ENCODE measurements at places on chromosomes 4 and X.

- DNase-seq: peak; percentile 3
These were observed 466.3 kb upstream of the ACTRT1 start for GRCh38 chrX:128518508-128518907.

GRCh38 chr4:40439519-40439918, 104.4 kb downstream of the CHRNA9 start:
- no peak for DNase-seq

DNA sequence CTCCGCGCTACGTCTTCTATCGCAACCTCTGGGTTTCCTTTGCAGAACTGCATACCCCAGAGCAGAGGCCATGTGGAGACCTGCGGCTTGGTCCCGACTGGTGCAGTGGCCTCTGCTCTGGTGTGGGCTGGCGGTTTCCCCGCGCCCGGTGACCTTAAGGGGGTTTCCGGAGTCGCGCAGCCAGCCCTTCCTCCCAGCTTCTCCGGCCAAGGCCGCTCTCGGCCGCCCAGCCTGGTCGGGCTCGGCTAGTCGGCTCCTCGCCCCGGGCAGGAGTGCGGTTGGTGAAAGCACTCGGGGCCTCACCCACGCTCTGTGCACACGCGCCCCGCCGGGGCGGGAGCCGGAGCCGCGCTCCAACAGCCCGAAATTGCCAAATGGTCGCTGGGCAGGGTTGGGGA, 84.9 kb downstream of the BCOR start:
- no peak for DNase-seq

DNA sequence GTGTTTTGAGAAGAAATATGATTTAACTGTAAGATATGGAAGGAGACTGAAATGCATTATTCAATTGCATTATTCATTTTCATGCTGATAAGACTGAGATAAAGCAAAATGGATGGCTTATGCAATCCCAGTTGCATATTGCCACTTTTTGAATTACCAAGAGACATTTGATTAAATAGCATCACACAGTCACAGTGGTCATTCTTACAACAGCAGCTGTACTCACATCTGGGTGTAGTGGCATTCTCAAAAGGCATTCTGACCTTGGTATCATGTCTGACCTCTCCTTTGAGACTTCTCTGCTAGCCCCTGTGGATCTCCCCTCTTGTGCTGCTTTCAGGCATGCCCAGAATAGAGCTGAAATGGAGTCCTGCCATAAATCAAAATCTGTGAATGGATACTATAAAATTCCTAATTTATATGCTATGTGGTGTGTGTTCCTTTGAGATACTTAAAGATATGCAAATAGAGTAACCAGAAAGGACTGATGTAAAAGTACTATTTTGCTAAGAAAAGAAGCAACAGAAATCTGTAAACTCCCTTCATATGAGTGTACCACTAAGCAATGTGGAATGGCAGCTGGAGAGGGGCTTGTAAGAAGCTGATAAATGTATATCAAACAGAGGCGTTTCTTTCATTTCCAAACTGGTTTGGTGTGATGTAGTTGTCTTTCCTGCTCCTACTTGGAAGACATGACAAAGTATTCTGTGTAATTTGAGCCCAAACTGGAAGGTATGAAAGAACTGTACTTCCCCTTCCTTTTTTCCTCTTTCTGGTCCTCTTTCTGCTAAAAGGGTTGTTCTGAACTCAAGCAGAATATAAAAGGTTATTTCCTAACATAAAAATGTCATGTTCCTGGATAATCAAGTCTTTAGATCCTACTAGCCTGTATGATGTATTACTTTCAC, 25.4 kb upstream of the METAP1 start:
- DNase-seq: no peak

DNA sequence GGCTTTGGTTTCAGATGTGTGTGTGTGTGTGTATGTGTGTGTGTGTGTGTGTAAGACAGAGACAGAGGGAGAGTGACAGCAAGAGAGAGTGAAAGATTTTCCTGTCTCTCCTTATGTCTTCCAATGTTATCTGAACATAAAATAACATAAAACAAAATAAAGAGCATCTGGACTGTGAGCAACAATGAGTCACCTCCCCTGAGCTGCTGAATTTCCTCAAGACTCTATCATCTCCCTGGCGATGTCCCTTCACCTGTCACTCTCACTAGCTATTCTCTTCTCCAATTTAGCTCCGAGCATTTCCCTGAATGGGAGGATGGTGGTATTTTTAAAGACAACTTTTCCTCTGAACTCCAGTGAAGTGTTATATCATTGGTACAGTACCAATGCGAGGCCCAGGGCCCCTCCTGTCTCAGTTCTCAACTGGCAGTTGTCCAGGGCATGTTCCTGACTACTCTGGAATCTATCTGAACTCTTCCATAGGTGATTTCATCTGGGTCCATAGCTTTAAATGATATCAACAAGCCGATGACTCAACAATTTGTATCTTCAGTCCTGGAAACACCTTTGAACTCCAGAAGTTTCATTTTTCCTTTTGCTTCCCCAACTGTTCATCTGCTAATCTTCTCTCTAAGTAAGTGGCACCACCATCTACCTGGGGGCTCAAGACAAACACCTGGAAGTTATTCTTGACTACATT, 195.0 kb upstream of the CLNK start:
- no peak for DNase-seq

- no peak for DNase-seq
These were observed 2.0 kb downstream of the ATP6AP1 start for GRCh38 chrX:154430479-154430878.

GRCh38 chr4:123874063-123874462, 477.5 kb downstream of the SPRY1 start:
- no peak for DNase-seq

GRCh38 chr4:63556332-63556731, 852.9 kb downstream of the TECRL start:
- DNase-seq: no peak

GRCh38 chr4:152451496-152451895, 84.4 kb downstream of the FBXW7 start:
- no peak for DNase-seq

DNA sequence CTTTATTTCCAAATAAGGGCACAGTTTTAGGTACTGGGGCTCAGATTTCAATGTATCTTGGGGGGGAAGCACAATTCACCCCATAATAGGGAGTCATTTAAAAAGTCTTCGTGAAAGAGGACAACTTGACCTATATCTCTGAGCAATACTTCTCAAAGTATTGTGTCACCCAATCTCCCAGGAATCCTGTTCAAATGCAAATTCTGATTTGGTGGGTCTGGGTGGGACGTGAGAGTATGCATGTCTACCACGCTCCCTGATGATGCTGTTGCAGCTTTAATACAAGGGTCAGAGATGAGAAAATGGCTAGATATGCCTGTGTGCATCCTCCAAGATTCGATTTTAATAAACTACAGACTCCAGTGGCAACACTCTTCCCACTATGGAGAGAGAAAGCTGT, 514.8 kb downstream of the BCOR start:
- no peak for DNase-seq

DNA sequence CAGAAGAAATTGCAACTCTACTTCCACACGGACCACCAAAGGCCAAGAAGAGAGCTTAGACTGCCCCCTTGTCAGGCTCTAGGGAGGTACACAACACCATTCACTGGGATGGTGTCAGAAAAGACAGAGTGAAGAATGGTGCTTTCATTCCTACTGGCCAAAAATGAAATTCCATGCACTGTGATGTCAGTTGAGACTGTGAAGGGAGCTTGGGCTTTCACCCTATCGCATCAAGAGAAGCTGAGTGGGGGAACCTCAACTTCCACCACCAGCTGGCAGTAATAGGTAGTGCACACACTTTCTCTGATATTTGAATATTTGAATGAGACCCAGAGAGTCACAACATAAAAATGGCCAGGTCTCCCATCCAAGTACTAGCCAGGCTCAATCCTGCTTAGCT, 65.9 kb downstream of the ZNF711 start:
- no peak for DNase-seq

GRCh38 chrX:21840193-21840545, 752 bp downstream of the MBTPS2 start:
- DNase-seq: no peak

GRCh38 chr4:176601124-176601523, 191.6 kb downstream of the VEGFC start:
- no peak for DNase-seq

DNA sequence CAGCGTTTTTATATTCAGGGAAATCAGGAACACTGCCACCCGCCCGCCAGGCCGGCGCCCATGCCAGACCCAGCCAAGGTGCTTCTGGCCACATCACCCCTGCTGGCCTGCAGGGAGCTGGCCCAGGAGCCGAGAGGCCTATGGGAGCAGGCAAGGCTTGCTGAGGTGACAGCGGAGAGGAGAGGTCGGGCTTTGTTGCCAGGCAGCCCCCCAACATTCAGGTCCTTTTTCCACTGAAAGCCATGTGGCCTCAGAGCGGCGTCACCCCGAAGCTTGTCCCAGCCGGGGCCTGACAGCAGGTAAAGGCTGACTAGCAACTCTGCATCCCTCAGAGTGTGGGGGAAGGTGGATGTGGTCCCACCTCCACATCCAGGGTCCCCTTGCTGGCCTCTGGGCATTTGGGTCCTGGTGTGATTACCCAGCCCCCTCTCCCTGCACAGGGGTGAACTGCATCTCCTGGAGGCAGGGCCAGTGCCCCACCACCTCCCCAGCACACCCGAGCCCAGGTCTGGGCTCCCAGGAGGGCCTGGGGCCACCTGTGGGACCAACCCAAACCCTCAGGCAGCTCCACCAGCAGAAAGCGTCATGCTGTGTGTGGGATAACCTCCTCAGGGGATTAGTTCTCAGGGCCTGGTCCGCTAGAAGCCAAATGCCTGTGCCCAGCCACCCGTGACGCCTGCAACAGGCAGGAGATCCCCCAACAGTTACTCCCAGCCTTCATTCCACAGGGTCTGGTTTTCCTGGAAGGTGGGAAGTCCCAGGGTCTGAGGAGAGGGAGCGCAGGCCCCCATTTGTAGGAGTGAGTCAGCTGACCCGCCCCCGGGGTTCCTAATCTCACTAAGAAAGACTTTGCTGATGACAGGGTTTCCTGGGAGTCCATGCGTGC, at the start of gene PDE6B:
Gene PDE6B (plus strand): TSS at position 869 of the 886 bp plus-strand sequence. CDS start 54 bp downstream, outside the sequence.
- no peak for DNase-seq

DNA sequence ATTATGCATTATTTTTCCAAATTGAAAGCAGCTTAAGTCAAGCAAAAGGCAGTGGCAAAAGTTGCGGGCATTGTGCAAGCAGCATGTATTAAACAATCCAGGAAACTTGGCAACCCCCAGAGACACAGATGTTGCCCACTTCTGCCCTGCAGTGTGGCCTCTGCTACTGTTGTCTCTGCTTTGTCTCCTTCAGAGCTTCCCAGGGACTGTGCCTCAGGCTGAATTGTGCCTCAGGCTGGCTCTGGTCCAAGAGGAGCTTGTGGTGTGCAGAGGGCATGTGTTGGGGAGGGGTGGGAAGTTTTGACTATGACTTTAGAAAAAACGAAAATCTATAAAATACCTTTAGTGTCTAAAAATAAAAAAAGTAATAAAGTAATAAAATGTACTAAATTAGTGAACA, 201.4 kb downstream of the CCSER1 start:
- DNase-seq: no peak

DNA sequence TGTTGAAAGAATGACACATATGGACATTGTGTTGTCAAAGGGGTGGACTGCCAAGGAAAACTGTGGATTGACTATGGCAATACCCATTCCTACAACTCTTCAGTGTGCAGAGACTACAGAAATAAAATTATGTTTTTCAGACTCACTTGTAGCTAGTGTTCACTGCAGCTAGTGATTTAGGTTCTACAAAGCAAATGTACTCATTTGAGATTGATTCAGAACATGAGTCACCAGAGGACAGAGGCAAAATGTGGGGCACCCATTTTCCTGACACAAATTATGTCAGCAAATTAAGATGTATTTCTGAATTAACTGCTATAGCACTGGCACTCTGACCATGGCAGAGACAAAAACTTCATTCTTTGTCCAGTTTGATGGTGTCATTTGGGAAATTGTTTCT, 40.7 kb downstream of the SPCS3 start:
- no peak for DNase-seq

- no peak for DNase-seq
These were observed 78.0 kb downstream of the ACOX3 start for GRCh38 chr4:8362483-8362882.

DNA sequence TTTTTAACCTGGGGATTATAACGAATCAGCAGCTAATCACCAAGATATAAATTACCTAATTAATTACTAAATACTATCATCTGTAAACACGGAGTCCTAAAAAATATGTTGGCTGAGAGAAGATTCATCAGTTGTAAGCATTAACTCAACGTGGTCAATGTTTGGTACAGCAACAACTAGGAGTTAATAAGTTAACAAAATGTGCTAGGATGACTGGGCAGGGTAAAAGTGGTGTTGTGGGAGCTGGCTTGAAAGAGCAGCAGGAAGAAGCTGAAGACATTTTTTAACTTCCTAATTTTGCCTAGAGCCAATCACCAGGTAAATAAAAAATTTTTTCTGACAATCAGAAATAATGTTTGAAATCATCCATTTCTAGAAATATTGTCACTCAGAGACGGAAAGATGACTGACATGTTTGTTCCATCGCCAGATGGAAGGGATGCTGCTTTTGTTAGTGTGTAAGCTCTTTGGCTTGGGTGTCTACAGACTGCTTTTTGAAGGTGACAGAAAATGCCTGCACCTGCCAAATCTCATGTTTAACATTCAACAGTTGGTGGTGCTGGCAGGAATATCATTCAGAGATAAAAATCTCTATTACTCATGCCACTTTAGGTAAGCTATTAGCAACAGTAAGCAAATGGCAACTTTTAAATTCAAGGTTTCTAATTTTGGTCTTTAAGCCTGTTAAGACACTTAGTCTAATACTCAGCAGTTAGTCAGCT, 1126.9 kb downstream of the STPG2 start:
- no peak for DNase-seq

DNA sequence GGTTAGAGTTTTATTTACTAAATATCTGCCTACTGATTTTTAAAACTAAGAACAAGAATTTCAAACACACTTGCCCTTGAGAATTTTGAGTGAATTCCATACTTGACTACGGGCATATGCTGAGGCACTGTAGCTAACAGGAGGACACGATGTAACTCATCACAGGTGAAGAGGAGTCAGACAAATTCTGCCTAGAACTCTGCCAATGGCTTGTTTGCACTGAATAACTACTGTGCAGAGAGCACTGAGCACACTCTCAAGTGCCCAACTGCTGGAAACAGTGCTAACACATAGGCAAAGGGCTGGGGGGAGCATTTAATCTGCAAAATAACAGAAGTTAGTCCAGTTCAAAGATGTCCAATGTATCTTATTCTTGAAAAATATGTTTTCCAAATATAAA, 104.4 kb downstream of the WDFY3 start:
- no peak for DNase-seq

- DNase-seq: no peak
These were observed 28.6 kb downstream of the AFAP1 start for GRCh38 chr4:7910952-7911578.

DNA sequence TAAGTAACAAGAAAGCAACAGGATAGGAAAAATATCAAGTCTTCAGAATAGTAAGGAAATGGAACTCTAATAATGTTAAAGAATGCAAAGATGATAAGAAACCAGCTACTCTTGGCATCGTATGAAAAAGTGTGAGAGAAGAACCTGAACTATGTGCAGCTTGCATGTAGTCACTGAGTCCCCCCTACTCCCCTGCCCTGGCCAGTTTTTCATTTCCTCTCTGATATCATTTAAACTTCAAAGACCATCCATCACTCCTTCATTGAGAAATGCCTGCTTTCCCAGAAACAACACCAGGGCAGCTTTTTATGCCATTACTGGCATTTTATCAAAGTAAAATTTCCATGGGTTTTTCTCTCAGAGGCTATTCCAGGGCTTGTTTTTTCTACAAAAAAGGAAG, 28.1 kb downstream of the INPP4B start:
- no peak for DNase-seq

All from HuH-7.5 (cell line).